ENCODE measurements at places on chromosomes 3 and 15. TPM values are rescaled to one million over a fixed set of nuclear protein-coding genes. Genes with fewer than 3 reads are reported as not detected.

- DNase-seq, result no peak
Measured at GRCh38 chr3:135352213-135352612, 557.2 kb downstream of the EPHB1 start.

DNA sequence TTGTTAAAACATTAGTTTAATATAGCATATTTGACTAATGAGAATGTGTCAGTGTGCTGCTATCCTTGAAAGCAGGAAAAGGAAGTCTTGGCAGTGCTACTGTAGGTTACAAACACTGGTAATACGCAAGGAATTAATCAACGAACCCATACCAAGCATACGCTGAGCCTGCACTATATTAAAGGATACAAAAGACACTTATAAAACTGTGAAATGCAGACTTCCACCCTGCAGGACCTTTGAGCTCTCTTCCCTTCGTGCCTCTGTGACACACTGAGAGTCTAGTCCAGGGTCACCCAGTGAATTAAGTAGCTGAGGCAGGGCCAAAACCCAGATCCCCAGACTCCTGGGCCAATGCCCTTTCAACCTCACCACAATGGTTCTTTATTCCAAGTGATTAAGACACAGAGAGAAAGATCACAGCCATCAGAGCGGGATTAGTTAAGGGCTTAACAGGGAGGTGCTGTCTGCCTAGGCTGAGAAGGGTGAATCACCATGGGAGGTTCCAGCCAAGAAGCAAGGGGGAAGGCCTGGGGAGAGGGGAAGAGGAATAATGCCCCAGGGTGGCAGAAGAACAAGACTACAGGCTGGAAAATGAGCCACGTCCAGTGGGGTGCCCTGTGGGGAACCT is 6.8 kb downstream of the ANXA2 start:
- DNase-seq, result no peak

GRCh38 chr15:51460796-51461195 is 119.3 kb downstream of the GLDN start:
- no peak for DNase-seq

- DNase-seq, result no peak
Measured at GRCh38 chr3:111926266-111926676, 52.6 kb upstream of the ABHD10 start.

GRCh38 chr15:57741089-57741488 is 34.6 kb downstream of the POLR2M start:
- no peak for DNase-seq

DNA sequence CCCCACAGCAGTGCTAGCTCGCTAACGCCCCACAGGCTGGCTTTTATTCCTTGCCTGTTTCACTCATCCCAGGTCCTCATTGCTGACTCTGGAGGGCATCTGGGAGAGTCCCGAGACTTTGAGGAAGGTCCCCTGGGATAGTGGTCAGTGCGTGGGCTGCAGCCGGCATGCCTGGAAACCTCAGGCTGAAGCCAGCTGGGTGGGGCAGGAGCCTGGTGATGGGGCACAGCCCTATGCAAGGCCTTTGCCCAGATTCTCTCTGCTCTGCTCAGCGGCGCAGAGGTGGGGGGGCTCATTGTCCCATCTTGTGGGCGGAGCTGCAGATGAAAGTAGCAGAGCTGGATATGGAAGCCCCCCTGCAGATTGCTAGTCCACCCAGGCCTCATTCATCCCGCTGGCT is 55.7 kb upstream of the SMAD6 start:
- DNase-seq, result no peak

- peak; percentile 74 for DNase-seq
Measured at GRCh38 chr3:101828691-101829436, 20.4 kb upstream of the NFKBIZ start.

- no peak for DNase-seq
Measured at GRCh38 chr3:145942052-145942451, 218.9 kb downstream of the PLOD2 start.

GRCh38 chr3:154956815-154957214 is 123.3 kb upstream of the MME start:
- no peak for DNase-seq

GRCh38 chr3:156558389-156558788 is 3.5 kb upstream of the SSR3 start:
- no peak for DNase-seq

Gene NR2E3
- total RNA-seq, result not detected

Gene NOX5
- total RNA-seq, result not detected

All from right lobe of liver (tissue), 6 donors.